ENCODE measurements at places on chromosomes 4 and X.
A peak's percentile ranks its signal among the peaks of the same experiment; 100 is the strongest.

- no peak for DNase-seq
Observed at GRCh38 chr4:163815776-163816175, 321.3 kb downstream of the TMA16 start.

DNA sequence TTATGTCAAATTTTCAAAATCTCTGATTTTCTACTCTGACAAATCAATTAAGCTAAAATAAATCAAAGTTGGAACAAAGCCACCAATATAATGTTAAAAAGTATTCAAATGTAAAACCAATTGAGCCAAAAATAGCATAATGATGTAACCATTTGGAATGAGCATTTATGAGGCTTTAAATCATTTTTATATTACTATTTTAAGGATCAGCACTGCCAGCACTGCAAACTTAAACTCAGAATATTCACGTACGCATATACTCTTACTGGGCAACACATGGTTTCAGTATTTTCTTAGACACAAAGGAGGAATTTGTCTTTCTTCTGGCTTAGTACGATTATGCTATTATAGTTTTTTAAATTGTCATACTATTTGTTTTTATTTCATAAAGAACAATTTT lies 52.2 kb downstream of the AFAP1 start:
- DNase-seq: no peak

DNA sequence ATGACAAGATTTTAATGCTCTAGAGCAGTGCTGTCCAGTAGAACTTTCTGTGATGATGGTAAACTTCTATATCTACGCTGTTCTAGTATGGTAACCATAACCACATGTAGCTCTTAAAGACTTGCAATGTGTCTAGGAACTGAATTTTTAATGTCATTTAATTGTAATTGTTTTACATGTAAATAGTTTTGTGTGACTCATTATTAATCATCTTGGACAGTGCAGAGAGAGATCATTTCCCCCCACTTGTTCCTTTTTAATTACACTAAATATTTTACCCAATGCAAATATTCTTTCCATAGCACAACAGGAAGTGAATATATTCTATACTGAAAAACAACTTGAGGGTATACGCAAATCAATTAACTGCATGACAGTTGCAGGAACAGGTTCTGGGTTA lies 5.8 kb downstream of the ATG4A start:
- no peak for DNase-seq

GRCh38 chr4:99827857-99828256 lies 11.2 kb downstream of the DAPP1 start:
- no peak for DNase-seq

- DNase-seq: no peak
Observed at GRCh38 chr4:75598390-75598789, 31.9 kb downstream of the CDKL2 start.

DNA sequence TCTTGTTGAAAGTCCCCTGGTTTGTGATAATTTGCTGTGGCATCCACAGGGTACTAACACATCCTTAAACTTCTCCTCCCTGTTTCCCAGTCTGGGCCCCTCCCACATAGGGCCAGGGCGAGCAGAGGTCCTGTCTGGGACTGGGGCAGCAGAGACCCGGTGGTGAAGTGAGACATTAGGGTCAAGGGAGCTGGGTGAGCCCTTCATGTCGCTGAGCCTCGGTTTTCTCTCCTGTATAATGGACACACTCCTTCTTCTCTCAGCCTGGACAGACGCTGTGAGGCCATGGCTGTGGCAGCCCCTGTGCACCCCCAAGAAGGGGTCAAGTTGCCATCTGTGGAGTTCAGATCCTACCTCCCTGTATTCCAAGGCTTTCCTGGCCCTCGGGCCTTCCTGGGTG lies 33.0 kb upstream of the HMX1 start:
- peak; percentile 49 for DNase-seq

DNA sequence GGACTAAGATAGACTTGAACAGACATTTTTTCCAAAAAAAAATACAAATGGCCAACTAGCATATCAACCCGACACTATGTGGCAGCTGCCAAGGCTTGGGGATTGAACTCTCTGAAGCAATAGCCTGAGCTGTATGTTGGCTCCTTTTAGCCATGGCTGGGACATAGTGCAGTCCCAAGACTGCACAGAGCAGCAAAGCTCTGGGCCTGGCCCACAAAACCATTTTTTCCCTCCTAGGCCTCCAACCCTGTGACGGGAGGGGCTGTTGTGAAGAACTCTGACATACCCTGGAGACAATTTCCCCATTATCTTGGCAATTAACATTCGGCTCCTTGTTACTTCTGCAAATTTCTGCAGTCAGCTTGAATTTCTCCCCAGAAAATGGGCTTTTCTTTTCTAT lies 50.1 kb downstream of the CISD2 start:
- no peak for DNase-seq

GRCh38 chrX:1427756-1428155 lies 25.0 kb downstream of the ASMTL start:
- DNase-seq: peak; percentile 59

- no peak for DNase-seq
Observed at GRCh38 chrX:47706575-47706974, 47.6 kb upstream of the UXT start.

DNA sequence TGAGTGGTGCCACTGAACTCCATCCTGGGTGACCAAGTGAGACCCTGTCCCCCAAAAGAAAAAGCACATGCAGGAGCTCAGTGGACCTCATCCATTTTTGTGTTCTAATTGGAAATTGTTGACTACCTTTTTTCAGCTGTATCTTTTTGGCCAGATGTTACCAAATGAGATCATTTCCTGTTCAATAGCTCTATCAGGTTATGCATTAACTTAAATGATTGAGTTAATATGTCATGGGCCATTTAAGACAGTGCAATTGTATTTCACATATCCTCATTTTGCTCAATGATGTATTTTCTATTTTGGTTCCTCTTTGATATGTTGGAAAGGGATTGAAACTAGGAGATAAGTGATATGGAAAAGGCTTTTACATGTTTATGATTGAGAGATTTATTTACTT lies 26.2 kb upstream of the RHOH start:
- no peak for DNase-seq

- no peak for DNase-seq
Observed at GRCh38 chr4:72442715-72443114, 126.3 kb downstream of the ADAMTS3 start.

DNA sequence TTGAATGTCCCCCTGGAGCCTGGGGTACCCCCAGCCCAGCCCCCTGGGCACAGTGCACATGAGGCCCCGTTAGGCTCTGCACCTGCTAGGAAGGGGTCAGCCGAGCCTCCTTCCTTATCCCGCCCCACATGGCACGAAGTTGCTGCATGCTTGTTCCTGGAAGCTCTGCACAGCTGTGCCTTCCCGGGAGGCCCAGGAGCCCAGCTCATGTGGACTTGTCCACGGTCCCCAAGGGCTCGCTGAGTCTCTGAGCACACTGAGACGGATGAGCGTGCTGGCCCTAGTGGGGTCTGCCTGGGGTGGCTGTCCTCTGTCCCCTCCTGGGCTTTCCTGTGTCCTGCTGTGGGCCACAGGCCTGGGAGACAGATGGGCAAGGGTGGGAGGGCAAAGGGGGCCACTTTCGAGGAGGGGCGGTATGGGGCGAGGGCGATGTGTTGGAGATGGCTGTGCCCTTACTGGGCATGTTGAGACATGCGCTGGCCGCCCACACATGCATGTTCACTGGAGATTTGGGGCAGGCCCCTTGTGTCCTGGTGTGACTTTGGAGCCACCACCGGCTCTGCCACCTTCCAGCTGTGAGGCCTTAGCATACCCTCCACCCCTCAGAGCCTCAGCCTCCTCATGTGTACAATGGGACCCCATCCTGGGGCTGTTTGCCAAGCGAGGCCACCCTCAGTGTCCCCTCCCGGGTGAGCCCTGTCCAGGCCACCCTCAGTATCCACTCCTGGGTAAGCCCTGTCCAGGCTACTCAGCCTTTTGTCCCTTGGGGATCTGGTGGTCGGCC lies 237.6 kb downstream of the AFAP1 start:
- no peak for DNase-seq

DNA sequence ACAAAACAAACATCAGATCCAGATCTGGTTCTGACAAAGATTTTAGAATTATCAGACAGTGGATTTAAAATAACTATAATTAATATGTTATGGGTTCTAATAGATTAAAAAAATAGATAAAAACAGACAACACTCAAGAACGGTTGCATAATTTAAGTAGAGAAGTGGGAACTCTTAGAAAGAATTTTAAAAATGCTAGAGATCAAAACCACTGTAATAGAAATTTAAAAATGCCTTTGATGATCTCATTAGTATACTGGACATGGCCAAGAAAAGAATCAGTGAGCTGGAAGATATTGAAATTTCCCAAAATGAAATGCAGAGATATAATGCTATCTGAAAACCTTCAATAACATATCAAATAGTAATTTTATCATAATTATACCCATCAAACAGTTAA lies 28.3 kb upstream of the DYNLT3 start:
- no peak for DNase-seq

GRCh38 chr4:168128601-168129000 lies 36.3 kb downstream of the ANXA10 start:
- no peak for DNase-seq

GRCh38 chr4:112311516-112311915 lies 14.3 kb downstream of the ALPK1 start:
- DNase-seq: no peak

- DNase-seq: no peak
Observed at GRCh38 chrX:153495903-153496589, 1.3 kb downstream of the BGN start.

DNA sequence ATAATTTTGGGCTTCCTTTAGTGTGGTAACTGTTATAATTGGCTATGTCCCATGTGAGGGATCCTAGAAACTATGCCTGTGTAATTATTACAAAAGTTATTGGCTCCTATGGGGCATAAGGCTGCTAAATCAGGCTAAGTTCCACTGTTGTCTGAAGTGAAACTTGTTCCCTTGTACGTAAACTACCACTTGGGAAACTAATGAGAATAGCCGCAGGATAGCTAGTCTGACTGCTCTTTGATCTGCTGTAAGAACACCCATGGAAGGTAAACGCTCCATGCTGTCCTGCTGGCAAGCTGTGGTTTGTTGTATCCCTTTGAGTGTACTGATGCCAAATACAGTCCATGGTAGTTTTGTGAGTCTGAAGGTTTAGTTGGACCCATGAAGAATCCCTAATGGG lies 9.3 kb upstream of the MAOA start:
- no peak for DNase-seq

DNA sequence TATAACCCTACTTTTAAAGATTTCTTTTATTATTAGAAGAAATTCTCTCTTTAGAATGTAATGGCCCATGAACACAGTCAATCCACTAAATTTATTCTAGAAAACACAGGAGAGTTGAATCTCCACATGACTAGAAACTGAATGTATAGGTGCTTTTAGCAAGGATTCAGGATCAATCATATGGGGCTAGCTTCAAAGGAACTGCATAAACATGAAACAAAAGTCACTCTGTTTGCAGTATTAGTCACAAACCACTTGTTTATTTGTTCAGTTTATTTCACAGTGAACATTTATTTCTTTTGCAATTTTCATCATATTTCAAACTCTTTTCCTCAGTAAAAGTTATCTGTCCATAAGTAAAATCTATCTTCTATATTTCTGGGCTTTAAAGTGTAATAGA lies 1604.6 kb downstream of the PCDH18 start:
- DNase-seq: no peak

DNA sequence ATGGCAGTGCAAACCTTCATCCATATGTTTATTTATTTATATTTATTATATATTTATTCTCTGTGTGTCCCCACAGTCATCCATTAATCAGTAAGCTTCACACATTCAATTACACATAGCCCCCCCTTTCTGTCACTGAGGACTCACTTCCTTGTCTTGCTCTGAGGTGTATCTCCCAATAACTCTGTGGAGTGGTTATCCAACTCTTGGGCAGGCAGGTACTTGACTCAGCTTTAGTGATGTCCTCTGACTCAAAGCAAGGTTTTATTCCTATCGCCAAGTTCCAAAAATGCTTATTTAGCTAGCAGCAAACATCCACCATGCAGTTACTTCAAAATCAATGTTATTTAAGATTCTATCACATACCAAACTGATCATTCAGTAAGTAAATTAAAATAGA lies 25.2 kb upstream of the NDP start:
- DNase-seq: no peak

DNA sequence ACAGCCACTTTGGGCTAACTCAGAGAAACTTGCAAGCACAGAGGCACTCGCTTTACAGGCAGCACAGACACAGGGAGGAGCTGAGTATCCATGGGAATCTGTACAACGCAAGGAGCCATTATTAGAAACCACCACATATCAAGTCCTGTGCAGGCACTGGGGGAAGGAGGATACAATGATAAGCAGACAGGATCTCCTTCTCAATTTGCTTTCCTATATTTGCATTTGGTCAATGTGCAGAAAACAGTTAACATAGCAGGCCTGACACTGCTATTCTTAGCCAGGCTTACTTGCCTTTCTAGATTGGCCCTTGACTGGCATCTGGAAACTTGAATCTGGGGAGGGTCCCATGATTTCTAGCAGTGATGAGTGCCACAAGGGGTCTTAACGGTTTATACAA lies 65.8 kb downstream of the TEC start:
- no peak for DNase-seq

DNA sequence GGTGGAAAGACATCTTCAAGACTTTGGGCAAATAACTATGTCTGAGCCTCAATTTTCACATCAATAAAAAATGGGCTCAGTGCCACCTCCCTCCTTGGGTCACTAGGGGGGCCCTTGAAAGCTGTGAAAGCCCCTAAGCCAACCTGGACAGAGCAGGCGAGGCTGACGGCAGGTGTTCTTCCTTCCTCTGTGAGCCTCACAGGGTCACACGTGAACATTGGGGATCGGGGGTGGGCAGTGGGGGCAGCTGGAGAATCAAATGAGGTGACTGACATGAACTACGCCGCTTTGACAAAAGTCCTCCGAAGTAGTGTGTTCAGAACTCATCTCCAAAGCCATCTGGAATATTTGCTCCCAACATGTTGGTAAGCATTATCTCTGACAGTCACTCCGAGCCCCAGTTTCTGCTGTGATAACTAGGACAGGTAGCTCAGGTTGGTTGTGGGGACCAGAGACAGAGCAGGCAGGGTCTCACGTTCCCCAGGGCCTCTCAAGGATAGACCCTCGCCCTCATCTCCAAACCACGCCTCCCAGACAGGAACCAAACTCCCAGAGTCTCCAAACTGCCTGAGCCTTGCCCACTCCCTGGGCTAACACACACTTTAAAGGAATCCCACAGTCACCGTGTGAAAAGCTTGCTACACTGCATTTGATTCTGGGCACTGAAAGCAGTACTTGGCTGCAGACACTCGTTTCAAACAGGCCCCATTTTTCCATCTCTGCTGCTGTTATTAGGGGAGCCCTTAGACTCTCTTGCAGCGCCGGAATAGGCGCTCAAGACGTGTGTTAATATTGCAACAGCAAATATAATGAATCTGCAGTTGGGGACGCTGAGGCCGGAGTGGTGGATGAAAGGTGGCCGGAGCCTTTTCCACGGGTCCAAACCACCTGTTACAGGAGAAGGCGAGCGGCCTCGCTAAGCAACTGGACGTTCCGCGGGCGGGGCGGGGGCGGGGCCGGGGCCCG lies 717 bp upstream of the WFS1 start:
- no peak for DNase-seq

DNA sequence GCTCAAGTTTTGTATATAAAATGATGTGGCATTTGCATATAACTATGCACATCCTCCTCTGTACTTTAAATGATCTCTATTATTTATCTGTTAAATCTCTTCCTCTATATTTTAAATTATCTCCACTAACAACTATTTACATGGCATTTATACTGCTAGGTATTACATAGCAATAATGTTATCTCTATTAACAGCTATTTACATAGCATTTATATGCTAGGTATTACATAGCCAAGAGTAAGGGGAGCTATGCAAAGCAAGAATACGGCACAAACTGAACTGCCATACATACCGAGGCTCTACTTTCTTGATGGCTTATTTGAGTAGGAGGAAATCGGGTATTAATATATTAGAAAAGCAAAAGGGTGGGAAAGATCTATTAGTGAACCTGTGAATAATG lies 12.7 kb downstream of the RPS6KA6 start:
- no peak for DNase-seq

Measured in suprapubic skin (tissue), 4 donors.